IPS-NIHi11 (cell line): ENCODE measurements at places on chromosomes 3 and 15.

GRCh38 chr3:27614592-27614991 lies 107.5 kb downstream of the EOMES start:
- DNase-seq, result no peak

- DNase-seq, result no peak
Observed at GRCh38 chr3:78868570-78868969, 899.2 kb downstream of the ROBO1 start.

DNA sequence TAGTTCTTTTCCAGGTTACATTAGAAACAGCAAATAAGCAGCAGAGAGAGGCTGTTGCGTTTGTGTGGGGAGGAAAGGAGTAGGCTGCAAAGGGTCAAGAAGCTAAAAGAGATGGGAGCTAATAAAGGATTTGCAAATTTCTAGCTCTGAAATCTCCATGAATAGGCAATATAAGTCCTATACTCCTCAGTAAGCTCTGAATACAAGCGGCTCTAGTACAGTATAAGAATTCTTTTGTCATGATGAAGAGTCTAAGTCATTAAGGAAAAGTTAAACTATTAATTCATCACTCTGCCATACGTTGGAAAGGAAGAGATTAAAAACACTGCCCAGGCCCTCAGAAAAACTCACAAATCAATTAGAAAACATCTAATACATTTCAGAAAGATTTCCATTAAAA lies 59.3 kb downstream of the CEP152 start:
- DNase-seq, result no peak

- DNase-seq, result peak; percentile 8
Observed at GRCh38 chr3:17686613-17687012, 55.8 kb downstream of the TBC1D5 start.

GRCh38 chr15:35867356-35867755 lies 321.4 kb upstream of the DPH6 start:
- no peak for DNase-seq

DNA sequence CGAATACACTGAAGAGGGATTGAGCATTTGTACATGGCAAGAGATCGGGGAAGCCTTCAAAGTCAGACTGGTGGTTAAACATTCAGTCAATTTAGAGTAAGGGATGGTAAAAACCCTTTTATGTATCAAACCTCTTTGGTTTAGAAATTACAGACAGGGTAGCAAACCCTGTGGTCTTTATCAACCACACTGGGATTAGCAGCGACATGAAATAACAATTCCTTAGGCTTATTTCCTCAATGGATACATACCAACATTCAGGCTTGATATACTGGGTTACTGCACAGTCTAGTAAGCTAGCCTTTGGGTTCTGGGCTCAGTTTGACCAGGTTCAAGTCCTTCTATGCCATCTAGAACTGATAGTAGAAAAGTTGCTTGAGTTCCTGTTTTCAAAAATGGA lies 127.4 kb downstream of the THRB start:
- DNase-seq, result no peak

DNA sequence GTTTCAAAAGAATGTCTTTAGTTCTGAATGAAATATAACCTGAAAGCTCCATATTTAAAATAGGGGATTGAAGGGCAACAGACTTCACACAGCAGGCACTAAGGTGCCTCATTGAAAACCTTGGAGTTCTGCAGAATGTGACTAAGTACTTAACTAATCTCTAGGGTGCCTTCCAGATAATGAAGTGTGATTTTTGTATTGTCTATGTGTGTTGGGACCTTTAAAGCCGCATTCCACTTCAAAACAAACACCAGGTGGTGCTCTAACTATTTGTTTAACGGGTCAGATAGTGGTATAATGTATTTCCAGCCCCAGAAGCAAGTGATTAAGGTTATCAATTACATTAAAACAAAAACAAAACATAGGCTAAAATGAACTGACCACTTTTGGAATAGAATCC lies 28.0 kb downstream of the TFG start:
- peak; percentile 45 for DNase-seq

DNA sequence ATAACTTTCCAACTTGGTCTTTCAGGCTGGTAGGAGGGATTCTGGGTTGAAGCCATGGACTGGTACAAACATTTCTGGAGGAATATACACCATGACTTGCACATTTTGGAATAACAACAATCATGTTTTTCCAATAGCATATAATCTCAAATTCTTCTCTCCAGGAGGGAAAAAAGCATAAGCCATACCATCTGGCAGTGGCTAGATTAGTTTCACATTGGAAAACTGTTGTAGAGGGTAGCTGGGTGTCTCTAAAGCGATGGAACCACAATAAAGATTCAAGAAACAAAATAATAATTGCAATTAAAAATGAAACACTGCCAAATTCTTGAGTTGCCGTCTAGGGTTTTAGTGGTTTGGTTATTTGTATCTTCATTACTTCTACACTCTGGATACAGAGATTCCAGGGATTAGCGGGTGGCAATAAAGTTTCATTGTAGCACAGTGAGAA lies 278.5 kb upstream of the RASGRP1 start:
- DNase-seq, result no peak
